Activated CD4-positive, alpha-beta memory T cell treated with anti-CD3 and anti-CD28 coated beads, Interleukin-2, amount 10 ng/mL, durations not matched to agents 7 days and 5 days (primary cell): ENCODE measurements at places on chromosomes 11 and 22.

GRCh38 chr11:15038963-15039362, 34.4 kb upstream of the CALCB start:
- DNase-seq, result no peak
- no peaks in the 10 kb centered on the region for H3K36me3 ChIP-seq
- peaks cover 10% of the 10 kb centered on the region for H3K27me3 ChIP-seq
- H3K27ac ChIP-seq, result no peak overlapping the region
- H3K4me1 ChIP-seq, result no peaks in the 10 kb centered on the region

GRCh38 chr22:22928666-22929380, 41.2 kb downstream of the IGLL5 start:
- peak overlapping the region; percentile 78 for H3K27ac ChIP-seq
- H3K4me3 ChIP-seq, result no peak overlapping the region
- no peaks in the 10 kb centered on the region for H3K36me3 ChIP-seq
- H3K27me3 ChIP-seq, result peaks cover 4% of the 10 kb centered on the region

GRCh38 chr11:126893796-126894195, 106.8 kb downstream of the KIRREL3 start:
- no peak overlapping the region for H3K27ac ChIP-seq
- no peak for DNase-seq
- H3K36me3 ChIP-seq, result no peaks in the 10 kb centered on the region
- H3K4me3 ChIP-seq, result no peak overlapping the region

GRCh38 chr11:65275906-65276305, 14.1 kb downstream of the POLA2 start:
- H3K27ac ChIP-seq, result no peak overlapping the region
- peaks cover 58% of the 10 kb centered on the region for H3K36me3 ChIP-seq
- H3K4me1 ChIP-seq, result peaks cover 23% of the 10 kb centered on the region
- H3K27me3 ChIP-seq, result no peaks in the 10 kb centered on the region
- no peak for DNase-seq

- no peak overlapping the region for H3K27ac ChIP-seq
- H3K4me1 ChIP-seq, result no peaks in the 10 kb centered on the region
- no peak for DNase-seq
- H3K36me3 ChIP-seq, result no peaks in the 10 kb centered on the region
- no peaks in the 10 kb centered on the region for H3K27me3 ChIP-seq
- H3K4me3 ChIP-seq, result no peak overlapping the region
Observed at GRCh38 chr22:48369789-48370507, 1457.7 kb downstream of the BRD1 start.
